ENCODE measurements at places on chromosomes 7 and 10.

GRCh38 chr10:13743101-13743693 lies 156.4 kb downstream of the PRPF18 start:
- no peak for DNase-seq

- no peak for DNase-seq
These were observed 207.6 kb downstream of the GLI3 start for GRCh38 chr7:42029405-42029804.

DNA sequence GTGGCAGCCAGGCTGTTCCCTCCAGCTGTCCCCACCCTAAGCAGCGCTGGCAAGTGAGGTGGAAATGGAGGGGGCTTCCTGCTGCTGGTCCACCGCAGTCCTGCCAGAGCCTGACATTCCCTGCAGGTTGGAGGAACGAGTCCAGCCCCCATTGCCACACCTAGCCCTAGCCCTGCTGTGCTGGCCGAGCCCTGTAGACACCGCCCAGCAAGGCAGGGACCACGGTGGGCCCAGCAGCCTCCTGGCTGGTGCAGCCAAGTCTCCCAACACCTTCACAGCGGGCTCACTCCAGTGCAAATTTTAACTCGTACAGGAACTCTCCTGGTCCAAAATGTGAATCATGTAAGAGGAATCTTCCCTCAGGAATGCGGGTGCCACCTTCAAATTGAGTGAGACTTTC lies 116.3 kb downstream of the PAXIP1 start:
- DNase-seq, result no peak

DNA sequence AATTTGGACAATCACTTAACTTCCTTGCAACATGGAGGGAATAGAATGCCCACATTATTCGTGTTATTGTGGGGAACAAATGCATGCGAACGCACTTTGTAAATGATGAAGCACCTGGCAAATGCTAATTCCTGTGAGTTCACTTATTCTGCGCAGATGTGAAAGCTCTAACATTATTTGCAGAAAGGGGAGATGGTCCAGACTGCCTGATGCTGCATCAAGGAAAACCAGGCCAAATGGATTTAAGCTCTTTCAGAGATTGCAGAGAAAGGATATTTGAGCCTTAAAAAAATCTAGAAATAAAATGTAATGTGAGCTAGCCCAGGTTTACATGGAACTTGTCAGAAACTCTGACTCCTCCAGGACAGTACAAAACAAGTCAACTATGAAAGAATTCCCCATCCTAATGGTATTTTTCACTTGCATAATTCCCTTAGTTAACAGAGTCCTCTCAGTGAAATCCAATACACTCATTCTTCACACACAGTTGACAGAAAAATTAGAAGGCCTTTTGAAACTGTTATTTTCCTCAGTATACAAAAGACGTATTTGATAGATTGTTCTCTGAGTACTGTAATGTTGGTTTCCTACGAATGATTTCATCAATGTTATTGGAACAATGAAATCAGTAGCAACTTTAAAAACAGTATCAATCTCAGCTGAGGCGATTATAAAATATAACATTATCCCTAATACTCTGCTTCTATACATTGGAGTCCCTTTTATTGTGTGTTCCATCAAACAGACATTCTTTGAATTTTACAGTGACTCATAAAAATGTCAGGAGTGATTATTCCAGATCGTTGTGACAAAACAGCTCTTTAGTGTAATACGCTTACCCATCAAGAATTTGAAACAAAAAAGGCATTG lies 136.3 kb upstream of the ANK3 start:
- no peak for DNase-seq

GRCh38 chr10:113386005-113386404 lies 166.8 kb upstream of the HABP2 start:
- no peak for DNase-seq

GRCh38 chr10:96176985-96177384 lies 46.9 kb downstream of the ZNF518A start:
- no peak for DNase-seq

GRCh38 chr10:119413093-119413453 lies 129.4 kb downstream of the RGS10 start:
- DNase-seq, result no peak

- DNase-seq, result no peak
These were observed 37.2 kb upstream of the CDH23 start for GRCh38 chr10:71359364-71360046.

DNA sequence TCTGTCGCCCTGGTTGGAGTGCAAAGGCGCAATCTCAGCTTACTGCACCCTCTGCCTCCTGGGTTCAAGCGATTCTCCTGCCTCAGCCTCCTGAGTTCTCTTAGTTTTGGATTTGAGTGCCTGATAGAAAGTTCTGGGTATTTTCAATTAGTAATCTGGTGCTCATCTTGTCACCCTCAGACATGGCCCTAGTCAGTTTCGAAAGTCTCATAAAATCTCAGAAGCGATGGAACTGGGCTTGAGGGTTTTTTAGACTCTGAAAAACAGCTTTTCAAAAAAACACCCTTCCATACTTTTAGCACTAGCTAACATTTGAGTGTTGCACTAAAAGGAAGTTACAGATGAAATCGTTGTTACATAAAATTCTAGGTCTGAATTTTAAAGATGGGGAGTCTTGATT lies 9.4 kb upstream of the PIP4K2A start:
- no peak for DNase-seq

DNA sequence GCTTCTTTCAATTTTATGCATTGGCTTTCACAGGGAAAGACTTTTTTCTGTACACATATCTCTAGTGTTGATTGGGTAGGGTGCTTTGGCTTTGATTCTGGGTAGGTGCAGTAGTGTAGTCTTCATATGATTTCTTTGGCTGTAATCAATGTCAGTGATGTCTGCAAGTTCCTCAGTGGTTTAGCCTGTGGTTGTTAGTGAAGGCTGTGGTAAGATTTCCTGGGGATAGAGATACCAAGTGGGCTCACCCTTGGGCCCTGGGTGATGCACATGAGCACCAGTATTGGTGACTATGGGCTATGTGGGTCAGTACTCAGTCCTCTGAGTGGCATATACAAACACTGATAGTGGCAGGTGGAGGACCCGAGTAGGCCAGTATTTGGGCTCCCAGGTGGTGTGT lies 13.0 kb downstream of the GIMAP8 start:
- DNase-seq, result no peak

DNA sequence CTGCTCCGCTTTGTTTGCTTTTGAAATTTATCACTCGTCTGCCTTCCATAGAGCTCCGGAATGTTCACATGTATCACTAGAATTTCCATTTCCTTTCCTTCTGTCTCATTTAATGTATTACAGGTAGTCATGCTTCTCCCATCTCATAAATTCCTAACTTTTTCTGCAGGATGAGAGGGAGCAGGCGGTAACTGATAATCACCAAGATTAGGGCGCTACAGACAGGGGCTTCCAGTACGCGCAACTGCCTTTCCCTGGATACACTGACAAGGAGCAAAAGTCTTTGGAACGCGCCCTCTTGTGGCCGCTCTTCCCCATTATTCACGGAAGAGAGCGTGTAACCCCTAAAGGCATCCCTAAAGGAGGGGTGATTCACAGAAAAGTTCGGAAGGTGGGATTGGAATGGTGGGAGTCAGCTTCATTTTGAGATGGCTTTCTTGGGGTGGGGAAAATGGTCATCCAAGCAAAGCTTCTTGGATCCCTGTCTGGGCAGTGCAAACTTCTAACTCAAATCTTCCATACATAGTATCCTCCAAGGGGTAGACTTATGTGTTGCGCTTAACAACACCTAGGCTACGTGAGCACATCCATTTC lies 6.5 kb downstream of the INHBA start:
- peak; percentile 82 for DNase-seq

DNA sequence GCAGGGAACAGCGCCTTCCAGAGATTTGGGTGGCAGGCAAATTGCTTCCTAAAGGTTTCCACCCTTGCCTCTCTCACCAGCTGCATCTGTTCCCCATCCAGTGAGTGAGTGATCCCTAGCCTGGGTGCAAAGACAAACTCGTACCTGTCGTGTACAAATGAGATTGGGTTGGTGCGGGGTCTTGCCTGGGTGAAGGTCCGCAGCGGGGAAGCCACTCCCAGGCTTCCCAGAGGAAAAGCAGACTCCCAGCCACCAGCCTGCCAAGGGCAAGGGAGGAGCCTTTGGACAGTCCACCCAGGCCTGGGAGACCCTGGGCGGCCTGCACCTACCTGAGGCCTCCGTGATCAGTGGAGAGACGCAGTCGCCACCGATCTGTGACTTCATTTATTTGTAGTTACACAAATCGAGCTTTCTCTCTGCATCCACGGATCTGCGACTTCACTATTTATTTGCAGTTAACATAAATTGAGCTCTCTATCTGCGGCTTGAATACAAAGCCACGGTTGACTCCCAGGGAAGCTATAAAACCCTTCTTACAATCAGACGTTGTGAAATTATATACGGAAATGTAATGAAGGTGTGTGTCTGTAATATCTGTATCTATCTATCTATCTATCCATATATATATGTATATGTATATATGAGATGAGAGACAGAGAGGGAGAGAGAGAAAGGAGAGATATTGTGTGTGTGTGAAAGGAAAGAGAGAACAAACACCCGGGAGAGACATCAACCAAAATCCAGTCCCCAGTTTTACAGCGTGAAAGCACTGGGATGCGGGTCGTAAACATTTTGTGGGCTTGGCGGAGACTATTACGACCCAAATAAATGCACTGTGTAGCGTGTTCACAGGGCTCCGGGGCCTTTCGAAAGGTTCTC lies 3.0 kb upstream of the HOXA7 start:
- DNase-seq, result no peak
